ENCODE measurements at places on chromosomes 5 and 9.

- DNase-seq: no peak
Measured at GRCh38 chr9:99137225-99137624, 32.3 kb downstream of the TGFBR1 start.

GRCh38 chr9:16281707-16282106 lies 588.8 kb downstream of the BNC2 start:
- no peak for DNase-seq

GRCh38 chr5:11273180-11273903 lies 512.3 kb upstream of the DAP start:
- no peak for DNase-seq

DNA sequence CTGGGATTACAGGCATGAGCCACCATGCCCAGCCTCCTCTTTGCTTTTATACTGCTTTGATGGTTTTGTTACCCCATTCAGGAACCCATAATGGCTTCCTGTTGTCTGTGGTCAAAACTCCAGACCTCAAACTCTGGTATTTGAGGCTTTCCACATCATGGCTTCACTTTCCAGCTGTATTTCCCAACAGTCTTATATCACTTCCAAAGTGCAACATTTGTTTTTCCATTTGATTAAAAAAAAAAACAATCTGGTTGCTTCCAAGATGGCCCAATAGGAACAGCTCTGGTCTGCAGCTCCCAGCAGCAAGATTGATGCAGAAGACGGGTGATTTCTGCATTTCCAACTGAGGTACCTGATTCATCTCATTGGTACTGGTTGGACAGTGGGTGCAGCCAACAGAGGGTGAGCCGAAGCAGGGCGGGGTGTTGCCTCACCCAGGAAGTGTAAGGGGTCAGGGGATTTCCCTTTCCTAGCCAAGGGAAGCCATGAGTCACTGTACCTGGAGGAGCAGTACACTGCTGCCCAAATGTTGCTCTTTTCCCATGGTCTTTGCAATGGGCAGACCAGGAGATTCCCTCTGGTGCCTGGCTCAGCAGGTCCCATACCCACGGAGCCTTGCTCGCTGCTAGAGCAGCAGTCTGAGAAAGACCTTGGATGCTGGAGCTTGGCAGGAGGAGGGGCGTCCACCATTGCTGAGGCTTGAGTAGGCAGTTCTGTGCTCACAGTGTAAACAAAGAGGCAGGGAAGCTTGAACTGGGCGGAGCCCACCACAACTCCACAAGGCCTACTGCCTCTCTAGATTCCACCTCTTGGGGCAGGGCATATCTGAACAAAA lies 458.4 kb downstream of the KDM4C start:
- no peak for DNase-seq

- no peak for DNase-seq
Measured at GRCh38 chr9:130187523-130187846, 15.3 kb downstream of the NCS1 start.

DNA sequence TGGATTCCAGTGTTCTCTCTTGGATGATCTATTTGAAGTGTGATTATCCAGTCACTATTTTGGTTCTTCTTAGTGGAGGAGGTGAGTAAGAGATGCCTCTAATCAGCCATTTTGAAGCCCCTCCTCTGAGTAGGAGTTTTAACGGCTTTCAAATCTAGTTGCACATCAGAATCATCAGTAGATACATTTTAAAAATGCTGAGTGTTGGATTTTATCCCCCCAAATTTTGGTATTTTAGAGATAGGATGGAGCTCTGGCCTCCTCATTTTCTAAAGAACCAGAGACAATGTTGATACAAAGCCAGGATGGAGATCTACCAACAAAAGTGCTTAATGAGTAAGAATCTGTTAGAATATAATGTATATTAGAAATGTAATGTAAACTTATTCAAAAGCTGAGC lies 1061.0 kb upstream of the WWC1 start:
- DNase-seq: no peak

All from retinal pigment epithelial cell (primary cell).